ENCODE measurements at places on chromosomes 1 and 21.

DNA sequence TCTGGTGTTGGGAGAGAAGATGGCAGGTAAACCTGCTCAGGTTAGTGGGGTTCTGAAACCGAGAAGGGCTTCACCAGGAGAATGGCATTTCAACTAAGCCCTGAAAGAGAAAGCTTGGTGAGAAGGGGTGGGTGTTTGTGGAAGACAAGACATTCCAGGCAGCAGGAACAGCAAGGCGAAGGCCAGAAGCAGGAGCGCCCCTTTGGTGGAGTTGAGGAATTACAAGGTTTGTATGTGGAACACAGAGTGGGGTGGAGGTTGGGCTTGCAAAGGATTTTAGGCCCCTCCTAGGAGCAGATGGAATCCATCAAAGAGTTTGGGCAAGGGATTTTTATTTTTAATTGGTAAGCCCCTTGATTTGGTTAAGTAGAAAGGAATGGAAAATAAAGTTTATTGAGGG, 24.8 kb upstream of the ELOA start:
- no peak for DNase-seq

DNA sequence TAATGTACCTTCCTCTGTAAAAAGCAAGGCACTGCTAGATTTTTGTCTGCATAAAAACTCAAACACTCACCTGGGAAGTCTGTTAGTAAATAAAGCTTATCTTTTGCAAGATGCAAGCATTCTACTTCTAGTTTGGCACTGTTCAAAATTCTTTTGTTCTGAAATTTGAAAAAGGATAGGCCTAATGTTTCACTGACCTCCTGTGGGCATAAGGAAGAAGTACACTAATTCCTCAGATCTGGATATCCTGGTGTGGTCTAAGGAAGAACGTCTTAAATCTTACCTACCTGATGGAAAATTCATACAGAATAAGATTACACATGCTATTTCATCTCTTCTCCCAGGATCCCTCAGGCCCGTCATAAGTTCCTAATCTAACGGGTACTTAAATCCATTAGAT, 93.5 kb upstream of the CAMK1G start:
- no peak for DNase-seq

GRCh38 chr1:168811176-168811575, 82.2 kb upstream of the DPT start:
- no peak for DNase-seq

- DNase-seq: no peak
Measured at GRCh38 chr1:5997316-5997715, 5.1 kb upstream of the NPHP4 start.

- peak; percentile 45 for DNase-seq
Measured at GRCh38 chr1:28208818-28209441, 23.9 kb downstream of the DNAJC8 start.

GRCh38 chr1:2483026-2483425, 6.9 kb downstream of the PLCH2 start:
- DNase-seq: no peak

DNA sequence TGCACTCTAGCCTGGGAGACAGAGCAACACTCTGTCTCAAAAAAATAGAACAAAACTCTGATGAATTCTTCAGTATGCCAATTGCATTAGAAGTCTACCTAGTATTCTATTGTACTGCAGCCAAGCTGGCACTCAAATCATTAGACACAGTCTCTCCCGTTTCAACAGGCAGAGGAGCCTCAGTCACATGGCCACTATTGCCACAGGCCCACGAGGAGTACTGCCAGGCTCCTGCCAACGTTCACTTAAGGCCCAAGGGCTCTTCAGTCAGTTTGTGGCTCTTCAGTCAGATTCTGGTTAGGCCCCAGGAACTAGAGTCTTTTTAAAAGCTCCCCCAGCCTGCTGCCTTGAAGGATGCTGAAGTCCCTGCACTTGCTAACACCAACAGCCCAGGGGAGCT, 73.4 kb downstream of the SH3BGR start:
- no peak for DNase-seq

DNA sequence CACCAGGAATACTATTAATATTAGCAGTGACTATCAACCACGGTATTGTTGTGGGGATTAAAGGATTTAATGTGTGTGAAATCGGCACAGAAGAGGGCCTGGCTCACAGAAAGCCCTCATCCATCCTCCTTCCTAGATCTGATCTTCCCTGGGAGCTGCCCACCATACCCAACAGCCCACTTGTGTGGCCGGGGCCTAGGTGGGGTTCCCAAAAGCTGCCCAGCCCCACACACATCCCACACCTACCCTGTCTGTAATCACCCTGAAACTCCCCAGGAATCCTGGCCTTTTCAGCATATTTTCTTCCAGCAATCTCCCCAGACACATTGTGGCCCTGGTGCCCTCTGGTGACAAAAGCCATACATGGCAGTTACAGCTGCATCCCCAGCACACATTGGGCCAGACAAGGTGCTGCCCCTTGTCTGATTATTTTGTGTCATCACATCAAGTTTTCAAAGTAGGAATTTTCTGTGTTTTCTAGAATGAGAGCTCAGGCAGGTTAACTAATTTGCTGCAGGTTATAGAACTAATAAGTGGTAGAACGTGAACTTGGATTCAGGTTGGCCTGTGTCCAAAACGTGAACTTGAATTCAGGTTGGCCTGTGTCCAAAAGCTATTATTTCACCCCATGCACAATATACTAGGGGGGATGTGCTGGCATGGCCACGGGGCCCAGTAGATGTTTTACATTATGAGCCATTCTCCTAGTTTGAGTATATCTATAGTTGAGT, 5.3 kb upstream of the SLC6A9 start:
- peak; percentile 49 for DNase-seq

DNA sequence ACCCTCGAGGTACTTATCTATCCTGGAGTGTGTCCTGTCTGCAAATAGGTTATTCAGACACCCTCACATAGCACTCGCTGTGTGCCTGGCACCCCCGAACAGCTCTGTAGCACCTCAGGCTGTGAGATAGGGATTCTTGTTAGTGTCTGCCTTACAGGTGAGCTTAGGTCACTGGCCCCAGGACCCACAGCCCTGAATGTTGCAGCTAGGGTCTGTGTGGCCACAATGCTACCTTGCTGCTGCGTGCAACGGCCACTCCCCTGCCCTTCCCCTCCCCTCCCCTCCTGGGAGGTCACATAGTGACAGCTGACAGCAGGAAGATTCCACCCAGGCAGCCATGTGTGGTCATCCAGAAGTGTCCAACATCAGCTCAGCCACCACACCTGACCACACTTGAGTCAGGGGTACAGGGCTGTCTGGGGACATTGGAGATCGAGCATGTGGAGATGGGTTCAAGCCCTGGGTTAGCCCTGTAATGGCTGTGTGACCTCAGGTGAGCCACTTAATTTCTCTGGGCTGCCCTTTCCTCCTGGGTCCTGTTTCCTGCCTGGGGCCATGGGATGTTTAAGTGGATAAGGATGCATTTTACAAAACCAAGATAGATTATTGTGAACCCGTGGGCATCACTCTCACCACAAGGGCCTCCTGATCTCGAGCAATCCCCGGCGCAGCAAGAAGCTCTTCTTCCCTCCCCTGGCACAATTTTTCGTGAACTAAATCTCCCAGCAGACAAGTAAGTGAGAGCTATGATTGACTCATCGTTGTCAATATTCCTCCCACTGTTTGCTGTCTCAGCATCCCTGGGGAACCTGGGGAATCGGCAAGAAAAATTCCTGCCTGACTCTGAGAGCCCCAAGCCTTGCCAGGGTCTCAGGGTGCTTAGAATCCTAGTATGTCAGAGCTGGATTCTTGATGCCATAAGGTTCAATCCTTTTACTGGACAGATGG, 208.7 kb downstream of the PTPRU start:
- DNase-seq: no peak

DNA sequence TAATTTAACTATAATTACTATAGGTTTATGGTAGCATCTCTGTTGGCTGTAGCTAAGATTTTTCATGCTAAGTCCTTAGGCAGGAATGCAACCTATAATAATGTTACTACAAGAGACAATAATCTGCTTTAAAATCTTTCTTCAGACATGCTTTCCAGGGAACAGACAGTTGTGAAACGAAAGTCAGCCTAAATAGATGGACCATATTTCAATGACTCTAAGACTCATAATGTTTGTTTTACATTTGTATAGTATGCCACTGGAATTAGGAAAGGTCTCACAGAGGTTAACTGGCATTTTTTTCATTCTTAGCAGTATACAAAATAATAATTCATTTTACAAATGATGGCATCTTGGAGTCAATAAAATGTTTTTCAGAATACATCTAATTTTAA, 8.1 kb downstream of the RERE start:
- DNase-seq: no peak

DNA sequence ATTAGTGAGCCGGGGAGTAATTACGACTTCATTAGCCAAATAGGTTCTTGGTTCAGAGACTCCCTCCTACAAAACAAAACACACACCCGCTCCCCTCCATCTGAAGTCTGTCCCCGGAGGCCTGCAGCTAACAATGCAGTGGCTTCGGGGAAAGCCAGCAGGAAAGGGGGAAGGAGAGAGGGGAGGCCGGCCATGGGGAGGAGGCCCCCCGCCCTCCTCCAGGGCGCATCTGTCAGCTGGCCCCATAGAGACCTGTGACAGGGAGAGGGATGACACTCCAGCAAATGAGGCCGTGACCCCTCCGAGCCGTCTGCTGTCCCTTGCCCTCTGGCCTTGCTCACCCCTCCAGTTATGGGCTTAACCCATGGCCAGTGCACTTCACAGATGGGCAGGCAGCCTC, 12.1 kb upstream of the CNTN2 start:
- DNase-seq: no peak

DNA sequence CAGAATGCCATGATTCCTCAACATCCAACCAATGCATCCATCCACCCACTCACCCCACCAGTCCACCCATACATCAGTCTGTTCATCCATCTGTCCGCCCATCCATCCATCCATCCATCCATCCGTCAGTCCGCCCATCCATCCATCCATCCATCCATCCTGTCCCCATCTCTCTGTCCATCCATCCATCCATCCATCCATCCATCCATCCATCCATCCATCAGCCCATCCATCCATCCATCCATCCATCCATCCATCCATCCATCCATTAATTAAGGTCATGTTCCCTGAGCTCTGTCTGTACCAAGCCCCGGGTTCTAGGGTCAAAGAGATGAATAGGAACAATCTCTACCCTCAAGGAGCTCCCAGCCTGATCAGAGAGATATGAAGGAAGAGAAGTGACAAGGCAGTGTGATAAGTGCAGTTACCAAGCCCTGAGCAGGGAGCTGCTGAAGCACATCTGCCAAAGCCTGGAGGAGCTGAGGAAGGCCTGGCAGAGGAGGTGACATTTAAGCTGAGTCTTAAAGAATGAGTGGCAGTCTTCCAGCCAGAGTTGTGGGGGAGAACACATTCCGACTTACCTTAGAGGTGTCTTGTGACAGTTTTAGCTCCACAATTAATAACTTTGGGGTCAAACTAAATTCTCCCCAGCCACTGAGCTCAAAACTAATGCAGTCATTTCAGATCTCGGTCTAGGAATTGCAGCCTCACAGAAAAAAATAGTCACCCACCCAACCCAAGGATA, 47.9 kb downstream of the GRIK3 start:
- no peak for DNase-seq

- DNase-seq: no peak
Measured at GRCh38 chr1:24126018-24126671, 14.2 kb upstream of the MYOM3 start.
